Transverse colon (tissue), 4 donors: ENCODE measurements at places on chromosomes 2 and 18. TPM values are rescaled to one million over a fixed set of nuclear protein-coding genes. Genes with fewer than 3 reads are reported as not detected.

LGALSL gene
- 13.1 TPM for total RNA-seq

SRD5A2 gene
- not detected for total RNA-seq

C2orf72 gene
- 28.4 TPM for total RNA-seq

IL1F10 gene
- total RNA-seq = not detected

MROH2A gene
- total RNA-seq = 0.14 TPM

IL1RN gene
- 10.0 TPM for total RNA-seq
